Heart right ventricle (tissue), 16 donors: ENCODE measurements at places on chromosomes 7 and 10. TPM values are rescaled to one million over a fixed set of nuclear protein-coding genes. Genes with fewer than 3 reads are reported as not detected.

Gene CLRN3
- total RNA-seq: not detected

DNA sequence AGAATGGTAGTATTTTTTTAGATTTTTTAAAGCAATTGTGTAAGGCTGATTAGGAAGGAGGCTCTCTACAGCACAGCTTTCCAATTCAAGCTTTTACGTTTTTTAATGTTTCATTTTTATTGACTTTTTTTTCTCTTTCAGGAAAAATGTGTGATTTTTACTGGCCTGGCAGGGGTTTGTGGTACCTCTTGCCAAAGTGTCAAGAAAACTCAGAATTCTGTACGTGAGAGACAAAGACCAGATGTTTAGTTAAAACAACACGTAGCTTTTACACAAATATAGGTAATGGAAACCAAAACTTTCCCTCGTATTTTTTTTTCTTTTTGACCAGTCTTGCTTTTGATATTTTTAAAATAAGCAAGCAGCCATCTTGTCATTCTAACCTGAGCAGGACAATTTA is 6.0 kb upstream of the NPVF start:
- H3K4me3 ChIP-seq: no peak overlapping the region
- H3K27ac ChIP-seq: no peak overlapping the region
- H3K4me1 ChIP-seq: no peaks in the 10 kb centered on the region
- DNase-seq: no peak
- H3K36me3 ChIP-seq: no peaks in the 10 kb centered on the region

DNA sequence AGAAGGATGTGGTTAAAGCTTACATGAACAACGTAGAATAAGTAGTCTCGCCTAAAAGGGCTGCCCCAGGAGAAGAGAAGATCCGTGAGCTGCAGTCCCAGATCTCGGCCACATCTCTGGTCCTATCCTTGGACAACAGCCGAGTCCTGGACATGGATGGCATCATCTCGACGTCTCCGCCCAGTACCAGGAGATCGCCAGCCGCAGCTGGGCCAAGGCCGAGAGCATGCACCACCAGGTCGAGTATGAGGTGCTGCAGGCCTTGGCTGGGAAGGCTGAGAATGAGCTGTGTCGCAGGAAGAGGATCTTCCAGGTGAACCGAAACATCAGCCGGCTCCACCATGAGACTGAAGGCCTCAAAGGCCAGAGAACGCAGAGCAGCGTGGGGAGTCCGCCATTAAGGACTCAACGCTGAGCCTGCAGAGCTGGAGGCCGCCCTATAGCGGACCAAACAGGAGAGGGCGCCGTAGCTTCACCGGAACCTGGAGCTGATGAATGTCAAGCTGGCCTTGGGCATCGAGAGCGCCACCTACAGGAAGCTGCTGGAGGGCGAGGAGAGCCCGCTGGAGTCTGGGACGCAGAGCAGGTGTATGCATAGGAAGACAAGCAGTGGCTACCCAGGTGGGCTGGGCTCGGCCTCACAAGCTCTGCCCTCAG is 22.2 kb downstream of the LIPK start:
- DNase-seq: peak; percentile 13
- no peak overlapping the region for H3K27ac ChIP-seq

DNA sequence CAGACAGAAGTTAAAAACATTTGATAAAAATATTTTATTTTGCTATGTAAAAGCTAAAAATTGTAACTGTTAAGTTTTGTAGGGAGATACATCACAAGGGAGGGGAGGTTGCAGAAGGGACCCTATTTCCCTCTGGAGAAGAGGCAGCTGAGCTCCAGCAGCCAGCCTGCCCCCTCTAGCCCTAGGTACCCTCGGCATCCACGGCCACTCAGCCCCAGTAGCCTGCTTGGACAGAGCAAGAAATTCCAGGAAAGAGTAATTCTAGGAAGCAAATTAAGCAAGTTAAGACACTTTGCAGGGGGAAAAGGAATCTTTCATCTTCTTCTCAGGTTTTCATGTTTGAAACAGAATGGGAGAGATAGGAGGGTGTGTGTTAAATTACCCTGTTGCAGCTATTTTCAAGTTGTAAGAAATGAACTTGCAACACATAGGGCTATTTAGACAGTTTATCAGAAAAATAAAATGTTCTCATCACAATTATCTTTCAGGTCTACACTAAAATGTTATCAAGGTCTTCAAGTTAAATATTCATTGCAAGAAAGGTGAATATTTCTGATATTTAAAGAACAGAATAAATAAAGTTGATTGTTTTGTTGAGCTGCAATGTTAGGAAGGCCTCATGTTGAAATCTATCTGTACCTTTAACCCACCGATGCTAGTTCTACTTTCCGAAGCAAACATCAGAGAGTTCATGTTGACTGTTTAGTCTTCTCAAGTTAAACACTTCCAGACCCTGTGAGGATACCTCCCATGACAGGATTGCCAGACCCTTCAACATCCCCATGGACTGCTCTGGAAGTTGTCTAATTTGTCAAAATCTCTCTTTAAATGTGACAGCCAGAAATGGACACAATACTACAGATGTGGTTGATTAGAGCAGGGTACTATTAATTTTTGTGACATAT is 5.5 kb downstream of the SGCE start:
- H3K4me1 ChIP-seq: peaks cover 3% of the 10 kb centered on the region
- no peaks in the 10 kb centered on the region for H3K27me3 ChIP-seq
- H3K4me3 ChIP-seq: no peak overlapping the region
- no peak overlapping the region for H3K27ac ChIP-seq
- H3K36me3 ChIP-seq: no peaks in the 10 kb centered on the region
- no peak for DNase-seq

- no peaks in the 10 kb centered on the region for H3K36me3 ChIP-seq
- H3K27ac ChIP-seq: no peak overlapping the region
- H3K4me1 ChIP-seq: no peaks in the 10 kb centered on the region
- H3K27me3 ChIP-seq: no peaks in the 10 kb centered on the region
- H3K4me3 ChIP-seq: no peak overlapping the region
- DNase-seq: no peak
These were observed 10.7 kb downstream of the HECTD2 start for GRCh38 chr10:91420868-91421267.
